A549 (cell line): ENCODE measurements at places on chromosomes 2 and 18. TPM values are rescaled to one million over a fixed set of nuclear protein-coding genes. Genes with fewer than 3 reads are reported as not detected.

Gene CMPK2
- 0.22 to 0.41 TPM (median 0.22 TPM) in 3 replicates for polyA plus RNA-seq

Gene OTOS
- polyA plus RNA-seq = not detected in 3 replicates

Gene AMER3
- polyA plus RNA-seq = not detected in 3 replicates

Gene TRIM43
- not detected in 3 replicates for polyA plus RNA-seq

Gene RTP5
- not detected in 3 replicates for polyA plus RNA-seq

Gene AGBL5
- polyA plus RNA-seq = 25.5 to 28.3 TPM (median 26.1 TPM) in 3 replicates

Gene CXCR1
- not detected in 3 replicates for polyA plus RNA-seq

Gene AQP12B
- polyA plus RNA-seq = not detected in 3 replicates

Gene STK39
- polyA plus RNA-seq = 11.2 to 14.2 TPM (median 14.1 TPM) in 3 replicates

GRCh38 chr2:219079417-219079816 is 18.7 kb upstream of the IHH start:
- DNase-seq = no peak

GRCh38 chr2:105820691-105821090 is 76.0 kb downstream of the NCK2 start:
- no peak for DNase-seq

DNA sequence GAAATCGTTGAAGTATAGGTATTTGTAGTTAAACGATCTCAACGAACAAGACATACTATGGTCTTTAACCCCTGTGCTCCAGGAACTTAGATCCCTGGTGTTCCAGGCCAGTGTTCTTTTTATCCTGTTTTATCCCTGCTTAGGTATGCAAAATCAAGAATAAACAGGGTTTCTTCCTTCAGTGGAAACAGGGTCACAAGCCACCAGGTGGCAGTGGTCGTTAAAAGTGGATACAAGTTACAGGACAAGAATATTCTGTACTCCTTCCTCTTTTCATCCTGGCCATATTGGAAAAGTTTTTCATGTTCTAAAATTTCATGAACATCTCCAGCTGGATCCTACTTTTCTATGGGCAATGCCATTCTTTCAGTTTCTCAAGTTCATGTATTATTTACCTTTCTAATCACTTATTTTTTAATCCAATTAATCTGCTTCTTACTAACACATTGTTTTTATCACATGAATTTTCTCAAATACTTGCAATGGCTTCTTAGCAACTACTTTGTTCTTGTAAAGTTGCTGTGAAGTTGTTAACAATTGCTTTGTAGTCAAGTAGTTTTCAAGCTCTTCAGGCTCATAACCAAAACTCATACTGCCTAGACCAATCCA is 16.4 kb upstream of the HNMT start:
- peak; percentile 81 for DNase-seq

DNA sequence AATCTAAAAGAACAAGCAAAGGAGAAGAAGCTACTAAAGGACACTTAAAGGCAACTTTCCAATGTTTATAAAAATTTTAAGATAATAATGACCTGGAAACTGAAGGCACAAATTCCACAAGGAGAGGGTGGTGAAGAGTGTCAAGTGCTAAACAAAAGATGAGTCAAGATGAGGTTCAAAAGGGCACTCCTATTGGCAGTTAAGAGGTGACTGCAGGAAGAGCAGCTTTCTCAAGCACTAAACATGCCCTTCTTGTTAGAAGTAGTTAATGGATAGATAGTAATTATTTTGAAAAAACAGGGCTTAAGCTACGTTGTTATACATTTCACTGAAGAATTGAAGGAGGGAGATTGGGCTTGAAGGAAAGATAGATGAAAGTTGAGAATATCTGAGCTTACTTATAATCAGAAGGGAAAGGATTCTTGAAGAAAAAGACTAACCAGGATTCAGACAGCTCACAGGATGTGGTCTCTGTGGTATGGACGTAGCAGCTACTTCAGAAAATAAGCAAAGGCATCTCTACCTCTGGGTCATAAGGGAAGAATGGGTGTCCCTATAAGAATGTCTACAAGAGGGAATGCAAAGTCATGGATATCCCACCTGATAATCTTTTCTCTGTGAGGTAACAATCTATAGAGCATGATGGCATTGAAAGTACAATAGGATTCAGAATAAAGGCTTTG is 454.7 kb upstream of the SLC39A10 start:
- no peak for DNase-seq

DNA sequence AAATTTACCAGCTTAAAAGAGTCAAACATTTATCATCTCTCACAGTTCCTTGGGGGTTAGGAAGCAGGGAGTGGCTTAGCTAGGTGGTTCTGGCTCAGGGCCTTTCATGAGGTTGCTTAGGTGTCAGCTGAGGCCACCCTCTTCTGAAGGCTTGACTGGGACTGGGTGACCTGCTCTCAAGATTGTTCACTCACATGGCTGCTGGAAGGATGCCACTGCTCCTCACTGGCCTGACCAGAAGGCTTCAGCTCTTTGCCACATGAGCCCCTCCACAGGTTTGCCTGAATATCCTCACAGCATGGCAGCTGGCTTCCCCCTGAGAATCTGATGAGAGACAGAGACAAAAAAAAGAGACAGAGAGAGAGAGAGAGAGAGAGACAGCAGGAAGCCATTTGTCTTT is 17.3 kb upstream of the RNF152 start:
- DNase-seq = no peak

DNA sequence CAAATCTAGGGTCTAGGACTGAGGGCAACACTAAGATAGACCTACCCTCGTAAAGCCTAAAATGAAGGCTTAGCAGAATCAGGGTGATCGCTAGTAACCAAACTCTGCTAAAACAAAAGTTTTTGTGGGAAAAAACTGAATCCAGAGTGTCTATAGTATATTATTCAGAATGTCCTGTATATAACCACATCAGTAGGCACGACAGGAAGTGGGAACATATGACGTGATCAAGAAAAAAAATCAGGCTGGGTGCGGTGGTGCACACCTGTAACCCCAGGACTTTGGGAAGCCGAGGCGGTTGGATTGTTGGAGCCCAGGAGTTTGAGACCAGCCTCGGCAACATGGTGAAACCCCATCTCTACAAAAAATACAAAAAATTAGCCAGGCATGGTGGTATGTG is 106.1 kb downstream of the UGGT1 start:
- DNase-seq = no peak
